ENCODE measurements at places on chromosomes 2 and 18.

- no peak for DNase-seq
Measured at GRCh38 chr18:46152436-46152807, 48.2 kb downstream of the HAUS1 start.

GRCh38 chr18:21714474-21714873, 9.9 kb upstream of the ABHD3 start:
- DNase-seq = no peak

- DNase-seq = no peak
Measured at GRCh38 chr2:16546128-16546754, 119.4 kb downstream of the CYRIA start.

DNA sequence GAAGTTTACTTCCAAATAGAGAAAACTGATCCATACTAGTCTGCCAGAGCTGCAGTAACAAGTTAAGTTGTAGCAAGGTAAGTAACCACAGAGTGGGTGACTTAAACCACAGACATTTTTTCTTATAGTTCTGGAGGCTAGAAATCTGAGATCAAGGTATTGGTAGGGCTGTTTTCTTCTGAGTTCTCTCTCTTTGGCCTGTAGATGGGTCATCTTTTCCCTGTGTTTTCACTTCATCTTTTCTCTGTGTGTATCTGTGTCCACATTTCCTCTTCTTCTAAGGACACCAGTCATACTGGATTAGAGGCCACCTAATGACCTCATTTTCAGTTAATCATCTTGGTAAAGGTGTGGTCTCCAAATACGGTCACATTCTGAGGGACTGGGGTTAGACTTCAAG, 142.9 kb upstream of the MEX3C start:
- DNase-seq = no peak

DNA sequence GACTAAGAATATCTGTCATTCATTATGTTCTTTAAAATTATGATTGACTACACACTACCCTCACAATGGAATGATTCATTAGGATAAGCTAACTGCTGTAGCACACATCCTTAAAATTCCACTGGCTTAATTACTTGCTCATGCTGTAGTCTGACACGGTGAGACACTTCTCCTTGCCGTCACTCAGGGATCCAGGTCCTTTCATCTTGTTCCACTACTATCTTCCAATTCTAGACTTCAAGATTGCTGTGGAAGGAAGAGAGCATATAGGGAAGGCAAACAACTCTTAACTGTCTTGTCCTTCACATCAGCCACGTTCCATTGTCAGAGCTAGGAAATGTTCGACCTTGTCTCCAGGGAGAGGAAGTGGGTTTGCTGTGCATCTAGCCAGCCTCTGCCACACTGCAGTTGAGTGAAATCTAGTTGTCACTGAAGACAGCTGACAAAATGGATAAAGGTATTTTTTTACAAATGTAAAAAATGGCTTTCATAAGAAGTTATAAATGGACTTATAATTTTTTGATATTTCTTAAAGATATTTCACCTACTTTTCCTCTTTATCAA, 30.1 kb downstream of the GREB1L start:
- no peak for DNase-seq

DNA sequence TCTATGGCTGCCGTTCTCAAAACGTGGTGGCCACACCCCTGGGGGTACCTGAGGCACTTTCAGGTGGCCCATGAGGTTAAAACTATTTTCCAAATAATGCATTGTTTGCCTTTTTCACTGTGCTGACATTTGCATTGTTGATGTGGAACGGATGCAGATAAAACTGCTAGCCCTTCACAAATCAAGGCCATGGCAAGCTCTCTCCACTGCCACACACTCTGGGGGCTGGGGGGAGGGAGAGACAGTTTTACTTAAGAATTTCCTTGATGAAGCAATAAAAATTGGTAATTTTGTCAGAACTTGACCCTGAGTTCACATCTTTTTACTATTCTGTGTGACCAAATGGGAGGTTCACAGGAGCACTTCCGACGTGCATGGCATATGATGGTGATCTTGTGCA, 22.0 kb upstream of the TGIF1 start:
- DNase-seq = no peak

GRCh38 chr2:69065735-69066336, 52.9 kb downstream of the ANTXR1 start:
- DNase-seq = no peak

GRCh38 chr2:159169187-159169586, 117.3 kb downstream of the WDSUB1 start:
- DNase-seq = no peak
